ENCODE measurements at places on chromosomes 12 and 14.
A peak's percentile ranks its signal among the peaks of the same experiment; 100 is the strongest.

GRCh38 chr12:122878780-122879612 lies 16.9 kb downstream of the VPS37B start:
- DNase-seq: no peak

GRCh38 chr12:28937196-28937595 lies 211.9 kb upstream of the FAR2 start:
- no peak for DNase-seq

DNA sequence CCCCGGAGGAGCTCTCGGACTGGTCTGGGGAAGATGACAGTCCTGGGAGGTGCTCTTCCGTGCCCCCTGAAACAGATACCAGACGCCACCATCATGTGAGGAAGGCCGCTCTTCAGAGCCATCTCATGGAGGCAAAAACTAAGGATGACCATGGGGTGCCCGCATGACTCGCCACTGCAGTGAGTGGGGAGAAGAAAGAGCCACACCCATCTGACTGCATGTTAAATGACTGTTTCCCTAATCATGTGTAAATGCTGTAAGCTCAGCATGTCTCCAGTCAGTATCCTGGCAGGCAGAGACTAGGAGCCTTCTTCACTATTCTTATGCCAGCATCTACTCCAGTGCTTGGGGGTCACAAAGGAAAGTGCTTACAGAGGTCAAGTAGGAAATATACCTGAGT lies 4.0 kb downstream of the STON2 start:
- DNase-seq: no peak

DNA sequence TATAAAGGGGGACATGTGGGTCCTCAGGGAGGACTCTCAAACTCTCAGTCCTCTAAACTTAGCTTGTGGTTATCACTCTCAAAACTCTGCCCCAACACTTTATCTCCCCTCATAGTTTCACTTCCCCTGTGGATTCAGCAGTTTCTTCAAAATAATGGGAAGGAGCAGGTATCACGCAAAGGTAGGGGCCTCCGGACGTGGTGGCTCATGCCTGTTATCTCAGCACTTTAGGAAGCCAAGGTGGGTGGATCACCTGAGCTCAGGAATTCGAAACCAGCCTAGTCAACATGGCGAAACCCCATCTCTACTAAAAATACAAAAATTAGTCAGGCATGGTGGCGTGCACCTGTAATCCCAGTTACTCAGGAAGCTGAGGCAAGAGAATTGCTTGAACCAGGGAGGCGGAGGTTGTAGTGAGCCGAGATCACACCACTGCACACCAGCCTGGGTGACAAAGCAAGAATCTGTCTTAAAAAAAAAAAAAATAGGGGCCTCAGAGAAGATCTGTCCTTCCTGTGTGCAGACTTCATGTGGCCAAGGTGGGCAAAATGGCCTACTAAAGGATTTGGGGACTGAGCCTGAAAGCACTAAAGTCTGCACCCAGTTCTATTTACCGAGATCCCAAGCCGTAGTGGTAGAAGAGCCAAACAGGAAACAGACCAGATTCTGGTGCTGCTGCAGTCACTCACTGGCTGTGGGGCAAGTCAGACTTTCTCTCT lies 6.4 kb downstream of the ITGB7 start:
- no peak for DNase-seq

- DNase-seq: peak; percentile 45
These were observed 421.0 kb downstream of the RPL10L start for GRCh38 chr14:46230540-46230939.

DNA sequence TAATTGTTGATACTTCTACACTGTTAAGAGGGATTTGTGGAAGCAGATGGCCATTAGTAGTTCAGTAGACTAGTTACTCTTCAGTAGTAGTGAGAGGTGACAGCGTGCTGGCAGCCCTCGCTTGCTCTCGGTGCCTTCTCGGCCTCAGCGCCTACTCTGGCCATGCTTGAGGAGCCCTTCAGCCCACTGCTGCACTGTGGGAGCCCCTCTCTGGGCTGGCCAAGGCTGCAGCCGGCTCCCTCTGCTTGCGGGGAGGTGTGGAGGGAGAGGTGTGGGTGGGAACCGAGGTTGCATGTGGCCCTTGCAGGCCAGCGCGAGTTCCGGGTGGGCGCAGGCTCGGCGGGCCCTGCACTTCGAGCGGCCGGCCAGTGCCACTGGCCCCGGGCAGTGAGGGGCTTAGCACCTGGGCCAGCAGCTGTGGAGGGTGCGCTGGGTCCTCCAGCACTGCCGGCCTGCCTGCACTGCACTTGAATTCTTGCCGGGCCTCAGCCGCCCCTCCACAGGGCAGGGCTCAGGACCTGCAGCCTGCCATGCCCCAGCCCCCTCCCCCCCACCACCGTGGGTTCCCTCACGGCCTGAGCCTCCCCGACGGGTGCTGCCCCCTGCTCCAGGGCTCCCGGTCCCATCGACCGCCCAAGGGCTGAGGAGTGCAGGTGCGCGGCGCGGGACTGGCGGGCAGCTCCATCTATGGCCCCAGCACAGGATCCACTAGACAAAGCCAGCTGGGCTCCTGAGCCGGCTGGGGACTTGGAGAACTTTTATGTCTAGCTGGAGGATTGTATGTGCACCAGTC lies 139.3 kb downstream of the NUBPL start:
- DNase-seq: no peak

DNA sequence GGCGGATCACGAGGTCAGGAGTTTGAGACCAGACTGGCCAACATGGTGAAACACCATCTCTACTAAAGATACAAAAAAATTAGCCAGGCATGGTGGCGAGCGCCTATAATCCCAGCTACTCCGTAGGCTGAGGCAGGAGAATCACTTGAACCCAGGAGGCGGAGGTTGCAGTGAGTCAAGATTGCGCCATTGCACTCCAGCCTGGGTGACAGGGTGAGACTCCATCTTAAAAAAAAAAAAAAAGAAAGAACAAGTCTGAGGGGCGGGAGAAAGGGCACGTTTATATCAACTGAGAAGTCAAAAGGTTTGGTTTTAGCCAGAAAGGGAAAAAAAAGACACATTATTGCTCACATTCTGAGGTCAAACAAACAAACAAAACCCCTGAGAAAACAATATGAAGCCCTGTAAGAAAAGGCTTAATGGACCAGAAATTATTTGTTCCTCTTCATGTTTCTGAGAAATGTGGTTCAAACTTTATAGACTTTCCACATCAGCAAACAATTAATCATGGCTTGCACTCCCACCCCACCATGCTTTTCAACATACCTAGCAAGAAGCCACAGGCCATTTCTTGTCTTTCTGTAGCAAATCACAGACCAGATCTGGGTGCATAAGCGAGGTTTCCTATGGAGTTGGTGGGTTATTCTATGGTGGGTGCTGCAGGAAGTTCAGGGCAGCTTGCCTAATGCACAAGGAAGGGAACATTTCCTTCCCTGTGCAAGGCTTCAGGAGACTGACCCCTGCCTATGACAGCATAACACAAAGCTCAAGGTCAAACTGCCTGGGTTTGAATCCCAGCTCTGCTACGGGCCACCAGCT lies 80.1 kb downstream of the SSPN start:
- no peak for DNase-seq

GRCh38 chr12:47520029-47520428 lies 185.8 kb downstream of the RPAP3 start:
- no peak for DNase-seq

- DNase-seq: no peak
These were observed 813.1 kb upstream of the NOVA1 start for GRCh38 chr14:27410981-27411380.

- no peak for DNase-seq
These were observed 3.0 kb upstream of the PITPNM2 start for GRCh38 chr12:123153906-123154305.

DNA sequence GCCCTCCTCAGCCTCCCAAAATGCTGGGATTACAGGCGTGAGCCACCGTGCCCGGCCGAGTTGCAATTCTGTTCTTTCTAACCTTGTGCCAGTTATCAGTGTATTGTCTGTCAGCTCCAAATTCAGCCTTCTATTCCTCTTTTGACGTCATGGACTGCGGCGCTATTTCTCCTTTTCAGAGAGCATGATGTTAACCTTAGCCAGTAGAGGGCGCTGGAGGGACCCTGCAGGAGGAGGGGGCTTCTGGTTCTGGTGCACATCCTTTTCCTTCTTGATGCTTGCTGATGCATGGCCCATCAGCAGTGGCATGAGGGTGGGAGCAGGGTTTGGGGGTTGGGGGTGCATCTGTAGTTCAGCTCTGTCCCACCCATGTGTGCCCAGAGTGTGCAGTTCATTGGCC lies 179.3 kb upstream of the RMST start:
- no peak for DNase-seq

DNA sequence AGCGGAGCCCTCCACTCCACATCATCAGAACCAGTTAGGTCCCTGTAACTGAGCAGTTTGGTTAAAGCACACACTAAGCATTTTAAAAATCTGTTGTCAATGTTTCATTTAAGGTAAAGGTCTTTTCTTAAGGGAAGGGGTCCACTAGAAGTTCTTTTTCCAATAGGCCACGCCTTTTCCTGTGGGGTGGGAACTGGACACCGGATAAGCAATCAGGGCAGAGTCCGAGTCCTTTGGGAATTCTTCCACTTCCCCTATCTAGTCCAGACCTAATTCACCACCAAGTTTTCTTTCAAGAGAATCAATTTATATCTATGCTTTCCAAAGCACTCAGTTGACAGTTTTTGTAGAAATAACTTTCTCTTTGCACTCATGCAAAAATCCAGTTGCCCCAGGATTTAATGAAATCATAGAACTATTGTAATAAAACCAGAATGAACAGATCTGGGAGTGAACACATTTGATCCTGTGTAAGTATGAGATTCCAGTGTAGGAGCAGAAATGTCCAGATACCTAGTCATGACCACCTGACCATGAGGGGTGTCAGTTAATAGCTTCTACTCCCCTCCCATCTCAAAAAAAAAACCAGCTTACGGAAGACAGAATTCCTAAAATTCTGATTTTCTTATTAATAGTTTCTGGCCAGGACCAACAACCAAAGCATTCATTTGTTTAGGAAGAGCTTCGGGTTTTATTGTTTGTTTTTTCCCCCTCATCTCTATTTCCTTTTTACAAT lies 11.7 kb downstream of the VPS37B start:
- no peak for DNase-seq

DNA sequence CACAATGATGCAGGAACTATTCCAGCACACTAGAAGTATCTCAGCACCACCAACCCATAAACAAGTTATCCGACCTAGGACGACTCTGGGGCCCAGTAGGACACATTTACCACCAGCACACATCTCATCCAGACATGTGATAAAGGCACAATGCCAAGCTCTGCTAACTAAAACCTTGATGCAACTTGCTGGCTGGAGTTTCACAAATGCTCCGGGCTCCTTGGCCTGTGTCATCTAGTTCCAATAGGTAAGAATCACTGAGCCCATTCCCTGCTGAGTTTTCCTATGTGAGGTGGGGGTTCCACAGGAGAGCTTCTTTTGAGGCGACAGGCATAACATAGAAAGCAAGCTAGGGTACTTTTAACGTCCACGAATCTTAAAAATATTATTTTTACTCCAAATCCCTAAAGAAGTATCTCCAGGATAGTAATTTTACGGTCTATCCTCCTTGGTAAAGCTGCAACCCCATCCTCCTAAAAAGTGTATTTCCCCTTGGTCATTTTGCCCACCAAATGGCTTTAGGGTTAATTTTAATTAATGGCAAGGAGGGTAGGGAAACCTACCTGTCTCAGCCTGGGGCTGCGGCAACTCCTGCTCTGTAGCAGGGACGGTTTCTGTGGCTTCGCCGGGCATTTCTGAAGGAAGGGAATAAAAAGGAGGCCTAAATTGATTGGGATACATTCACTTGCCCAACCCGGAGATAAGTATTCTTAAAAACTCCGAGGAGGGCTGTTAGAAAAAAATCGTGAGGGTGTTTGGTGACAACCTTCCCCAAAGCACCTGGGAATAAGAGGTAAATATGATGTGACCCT lies 1.0 kb downstream of the NACA start:
- no peak for DNase-seq

DNA sequence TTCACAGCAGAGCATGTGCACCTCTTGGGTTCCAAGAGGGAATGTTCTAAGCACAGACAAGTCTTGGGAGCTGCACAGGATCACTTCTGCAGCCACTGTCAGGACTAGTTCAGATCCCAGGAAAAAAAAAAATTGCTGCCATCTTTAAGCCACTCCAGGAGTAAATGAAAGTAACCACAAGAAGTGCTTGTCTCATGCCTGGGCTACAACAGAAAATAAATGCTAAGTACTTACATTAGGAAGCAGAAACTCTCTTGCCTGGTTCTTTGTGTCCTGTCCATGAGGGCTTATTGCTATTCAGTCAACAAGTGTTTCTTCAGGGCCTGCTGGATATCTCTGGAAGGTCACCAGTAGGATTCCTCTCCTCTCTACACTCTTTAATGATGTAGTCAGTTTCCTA lies 176.1 kb downstream of the KTN1 start:
- no peak for DNase-seq

GRCh38 chr14:88271205-88271604 lies 51.9 kb downstream of the KCNK10 start:
- no peak for DNase-seq

DNA sequence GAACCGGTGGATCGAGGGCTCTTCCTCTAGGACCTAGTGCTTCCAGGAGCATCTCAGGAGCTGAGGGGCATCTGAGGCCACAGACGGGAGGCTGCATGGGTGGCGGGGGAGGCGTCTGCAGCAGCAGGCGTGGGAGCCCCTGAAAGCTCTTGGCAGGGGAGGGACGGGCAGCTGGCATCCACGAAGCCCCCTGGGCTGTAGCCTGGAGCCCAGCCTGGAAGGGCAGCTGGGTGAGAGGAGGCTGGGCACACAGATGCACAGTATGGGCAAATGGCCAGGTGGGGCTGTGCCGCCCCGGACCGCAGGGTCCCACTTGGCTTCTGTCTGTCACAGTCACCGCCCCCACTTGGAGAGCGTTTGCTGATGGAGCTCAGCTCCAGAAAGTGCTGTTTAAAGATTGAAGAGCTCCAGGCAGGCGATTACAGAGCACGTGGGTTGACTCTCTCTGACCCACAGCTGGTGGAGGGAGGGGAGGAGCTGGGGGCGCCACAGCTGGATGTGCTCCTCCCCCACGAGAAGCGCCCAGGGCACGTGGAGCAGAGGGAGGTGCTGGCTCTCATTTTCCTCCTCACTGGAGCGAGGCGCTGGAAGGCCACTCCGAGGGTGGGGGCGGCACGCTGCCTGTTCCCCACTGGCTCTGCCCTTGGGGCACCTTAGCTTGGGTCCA lies 155.0 kb upstream of the C14orf180 start:
- no peak for DNase-seq

- DNase-seq: no peak
These were observed 134.0 kb downstream of the TMEM117 start for GRCh38 chr12:43969882-43970281.

All from NCI-H146 (cell line).